ENCODE measurements at places on chromosomes 16 and 17. TPM values are rescaled to one million over a fixed set of nuclear protein-coding genes. Genes with fewer than 3 reads are reported as not detected.

Gene MYLK3
- total RNA-seq = 0.04 TPM

Gene NHLRC4
- 0.71 TPM for total RNA-seq

Gene KCTD19
- total RNA-seq = 0.33 TPM

Gene COX6A2
- not detected for total RNA-seq

Gene GRIN2A
- not detected for total RNA-seq

Gene BRICD5
- total RNA-seq = 6.5 TPM

Data from pulmonary artery endothelial cell (primary cell).